ENCODE measurements at places on chromosomes 6 and 20. TPM values are rescaled to one million over a fixed set of nuclear protein-coding genes. Genes with fewer than 3 reads are reported as not detected.

PRDM1 gene
- total RNA-seq: 49.0 TPM

FOXQ1 gene
- total RNA-seq: 110 TPM

MYL9 gene
- total RNA-seq: 44.1 TPM

RGS19 gene
- 16.9 TPM for total RNA-seq

TAAR5 gene
- total RNA-seq: not detected

FAM50B gene
- total RNA-seq: 11.4 TPM

GPLD1 gene
- 58.6 TPM for total RNA-seq
